A673 (cell line): ENCODE measurements at places on chromosomes 3 and 15.
A peak's percentile ranks its signal among the peaks of the same experiment; 100 is the strongest.

DNA sequence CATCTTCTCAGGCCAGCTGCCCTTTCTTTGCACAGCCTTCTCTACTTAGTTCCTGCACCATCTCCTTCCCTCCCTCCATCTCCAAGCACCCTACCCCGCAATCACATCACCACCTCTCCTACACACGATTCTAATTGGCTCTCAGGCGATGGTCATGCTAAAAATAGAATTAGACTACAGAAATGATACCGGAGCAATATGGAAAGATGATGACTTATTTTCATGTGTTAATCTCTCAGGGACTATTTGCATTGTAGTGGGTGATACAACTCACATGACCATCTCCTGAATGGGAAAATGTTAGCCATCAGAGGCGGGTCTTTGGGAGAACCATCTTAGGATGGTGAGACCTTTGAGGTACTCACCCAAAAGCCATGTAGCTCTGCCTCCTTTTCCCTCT, 54.7 kb upstream of the PPARG start:
- no peak for DNase-seq

- DNase-seq: no peak
These were observed 235.7 kb downstream of the SLC9A9 start for GRCh38 chr3:143612541-143612940.

DNA sequence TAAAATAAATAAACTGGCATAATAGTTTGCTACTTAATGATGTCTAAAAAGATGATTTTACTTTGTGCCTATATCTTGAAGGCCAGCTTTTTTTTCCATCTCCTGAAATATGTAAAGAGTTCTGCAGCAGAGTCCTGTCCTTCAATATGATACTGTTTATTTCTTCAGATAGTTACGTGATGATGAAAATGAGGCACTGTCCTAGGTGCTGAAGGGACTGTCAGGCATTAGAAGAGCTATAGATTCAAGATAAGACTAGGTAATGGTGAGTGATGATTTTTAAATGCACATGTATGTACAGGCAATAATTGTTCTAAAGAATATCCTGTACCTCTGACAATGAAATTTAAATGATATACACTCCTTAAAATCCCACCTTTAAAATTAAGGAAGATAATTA, 326.9 kb upstream of the DNAJC19 start:
- peak; percentile 55 for DNase-seq

GRCh38 chr3:11514191-11514821, 129.4 kb downstream of the VGLL4 start:
- peak; percentile 85 for DNase-seq

- DNase-seq: no peak
These were observed 4.3 kb upstream of the UBE2E2 start for GRCh38 chr3:23198801-23199200.

DNA sequence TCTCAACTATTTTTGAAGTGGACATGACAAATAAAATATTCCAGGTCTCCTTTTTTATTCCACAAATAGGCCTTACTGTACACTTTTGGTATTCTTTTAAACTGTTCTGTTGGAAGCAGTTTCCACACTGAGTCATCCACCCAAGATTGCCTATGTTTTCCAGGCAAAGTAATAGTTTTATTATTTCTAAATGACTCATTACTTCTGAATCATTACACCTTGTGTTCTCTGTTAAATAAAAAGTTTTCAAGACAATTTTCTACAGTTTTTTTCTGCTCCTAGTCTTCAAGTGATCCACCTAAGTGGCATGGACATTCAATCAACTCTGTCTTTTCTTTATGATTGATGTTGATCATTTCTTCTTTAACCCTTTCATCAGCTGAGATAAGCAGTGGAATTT, 26.5 kb downstream of the PPP2R3A start:
- DNase-seq: no peak

GRCh38 chr3:136173939-136174490, 22.1 kb downstream of the MSL2 start:
- DNase-seq: no peak

- DNase-seq: no peak
These were observed 21.4 kb downstream of the CCR1 start for GRCh38 chr3:46186471-46187340.

DNA sequence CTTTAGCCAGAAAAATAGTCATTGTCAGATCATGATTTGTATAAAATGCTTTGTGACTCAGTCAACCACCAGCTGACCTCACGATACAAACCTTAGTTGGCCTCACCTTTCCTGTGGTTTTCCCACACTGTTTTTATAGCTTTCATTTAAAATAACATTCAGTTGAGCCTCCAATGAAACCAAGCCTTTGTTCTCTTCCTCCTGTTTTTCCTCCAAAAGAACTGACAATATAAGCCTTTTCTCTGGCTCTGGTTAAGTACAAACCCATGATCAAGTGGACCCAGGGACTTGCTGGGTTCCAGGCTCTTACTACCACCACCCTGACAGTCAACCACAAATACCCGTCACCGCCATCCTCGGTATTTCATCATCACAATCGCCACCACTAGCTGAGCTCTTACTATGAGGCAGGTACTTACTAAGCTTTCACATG, 81.7 kb downstream of the TAMM41 start:
- DNase-seq: no peak

DNA sequence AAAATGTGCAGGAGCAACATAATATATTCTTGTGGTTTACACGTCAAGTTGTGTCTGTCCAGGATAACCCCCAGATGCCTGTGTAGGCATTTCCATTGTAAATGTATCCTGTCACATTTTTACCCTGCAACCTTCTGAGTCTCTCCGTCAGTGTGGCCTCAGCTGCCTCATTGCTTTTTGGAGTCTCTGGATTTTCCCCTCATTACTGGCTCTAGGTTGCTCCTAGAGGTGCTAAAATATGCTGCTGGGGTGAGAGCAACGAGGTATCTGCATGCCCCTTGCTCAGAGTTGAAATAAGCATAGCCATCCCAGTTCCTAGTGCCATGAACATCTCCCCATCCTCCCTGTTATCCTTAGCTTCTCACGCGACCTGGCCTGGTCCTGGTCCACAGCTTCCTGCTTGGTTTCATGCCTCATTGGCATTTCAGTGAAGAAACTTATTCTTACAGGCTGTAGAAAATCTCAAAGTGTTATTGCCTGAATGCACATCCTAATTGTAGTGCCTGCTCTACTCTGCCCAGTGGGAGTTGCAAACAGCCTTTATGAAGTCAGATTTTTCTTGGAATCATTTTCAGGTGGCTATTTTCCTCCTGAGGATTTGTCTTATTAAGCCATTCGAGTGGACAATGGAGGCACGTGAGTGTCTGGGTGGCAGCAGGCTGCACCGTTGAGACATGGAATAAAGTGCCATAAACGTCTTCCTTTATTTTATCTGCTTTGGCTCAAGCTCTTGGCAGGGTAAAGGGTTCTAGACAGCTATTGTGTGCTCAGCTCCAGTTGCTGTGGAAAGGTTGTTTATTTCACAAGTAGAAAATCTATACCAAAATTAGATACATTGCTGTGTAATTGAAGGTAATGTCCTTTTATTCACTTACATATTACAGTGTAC, 33.2 kb downstream of the OXNAD1 start:
- no peak for DNase-seq

DNA sequence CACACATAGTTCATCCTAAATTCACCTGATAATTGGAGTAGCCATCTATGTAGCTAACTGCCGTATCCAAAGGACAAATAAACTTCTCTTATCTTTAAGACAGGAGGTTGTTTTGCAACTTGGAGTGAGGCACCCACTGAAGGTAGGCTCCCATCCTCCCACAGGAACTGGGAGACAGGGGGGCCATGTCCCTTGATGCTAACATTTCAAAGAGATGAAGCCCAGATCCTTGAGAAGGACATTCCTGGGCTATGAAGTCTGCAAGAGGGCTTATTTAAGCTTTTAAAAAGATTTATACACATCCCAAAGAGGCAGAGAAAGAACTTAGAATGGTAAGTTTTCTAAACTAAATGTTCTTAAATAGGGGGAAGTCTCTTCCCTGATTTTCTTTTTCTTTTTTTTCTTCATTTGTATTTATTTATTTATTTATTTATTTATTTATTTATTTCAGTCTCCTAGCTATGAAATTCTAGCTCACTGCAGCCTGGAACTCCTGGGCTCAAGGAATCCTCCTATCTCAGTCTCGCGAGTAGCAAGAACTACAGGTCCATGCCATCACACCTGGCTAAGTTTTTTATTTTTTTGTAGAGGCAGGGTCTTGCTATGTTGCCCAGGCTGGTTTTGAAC, 12.8 kb upstream of the MOBP start:
- no peak for DNase-seq

DNA sequence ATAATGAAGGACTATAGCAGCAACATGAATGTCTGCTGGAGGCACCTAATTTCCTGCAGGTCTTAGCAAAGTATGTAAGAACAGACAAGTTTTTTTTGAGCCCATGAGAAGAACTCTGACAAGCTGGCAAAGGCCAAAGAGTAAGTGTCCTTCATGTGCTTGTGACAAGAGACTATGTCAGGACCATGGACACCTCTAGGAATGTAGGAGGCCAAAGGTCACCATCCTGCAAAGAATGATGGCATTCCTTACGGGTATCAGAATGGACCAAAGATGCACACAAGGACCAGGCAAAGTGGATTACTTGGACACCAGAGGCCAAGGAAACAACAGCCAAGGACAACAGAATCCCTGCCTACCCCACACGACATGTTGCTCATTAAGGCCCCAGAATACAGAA, 858.5 kb upstream of the CFAP20DC start:
- DNase-seq: no peak

DNA sequence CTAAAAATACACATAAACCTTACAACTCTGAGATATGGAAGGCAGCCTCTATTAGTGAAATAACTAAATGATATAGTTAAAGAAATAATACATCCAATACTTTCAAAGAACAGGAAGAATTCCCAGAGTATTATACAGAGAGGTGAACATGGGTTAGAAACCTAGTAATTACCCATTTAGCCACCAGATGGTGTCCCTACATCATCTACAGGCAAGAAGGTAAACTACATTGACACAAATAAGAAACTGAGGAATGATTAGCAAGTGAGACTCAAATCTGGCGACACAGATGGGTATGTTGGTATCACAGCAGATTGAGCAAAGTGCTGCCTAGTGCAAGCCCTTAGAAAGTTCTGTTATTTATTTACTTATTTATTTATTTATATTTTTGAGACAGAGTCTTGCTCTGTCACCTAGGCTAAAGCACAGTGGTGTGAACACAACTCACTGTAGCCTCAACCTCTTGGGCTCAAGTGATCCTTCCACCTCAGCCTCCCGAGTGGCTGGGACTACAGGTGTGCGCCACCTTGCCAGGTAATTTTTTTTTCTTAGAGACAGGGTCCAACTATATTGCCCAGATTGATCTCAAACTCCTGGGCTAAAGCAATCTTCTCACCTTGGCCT, 28.2 kb downstream of the NEK4 start:
- DNase-seq: peak; percentile 0

DNA sequence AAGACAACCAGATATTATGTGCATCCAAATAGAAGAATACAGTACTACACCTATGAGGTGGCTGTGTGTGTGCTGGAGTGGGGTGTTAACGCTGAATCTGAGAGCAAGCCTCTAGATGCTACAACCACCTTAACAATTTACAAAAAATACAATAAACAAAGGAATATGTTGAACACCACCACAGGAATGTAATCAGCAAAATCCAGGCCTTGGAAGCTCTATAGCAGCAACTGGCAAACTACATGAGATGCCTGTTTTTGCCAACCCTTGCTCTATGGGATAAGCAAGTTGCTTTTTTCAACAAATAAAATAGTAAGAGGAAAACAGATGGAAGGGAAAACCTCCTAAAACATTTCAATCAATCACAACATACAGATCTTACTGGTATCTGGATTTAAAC, 23.9 kb downstream of the SLTM start:
- no peak for DNase-seq

- no peak for DNase-seq
These were observed 87.6 kb upstream of the KBTBD8 start for GRCh38 chr3:66910266-66911055.

DNA sequence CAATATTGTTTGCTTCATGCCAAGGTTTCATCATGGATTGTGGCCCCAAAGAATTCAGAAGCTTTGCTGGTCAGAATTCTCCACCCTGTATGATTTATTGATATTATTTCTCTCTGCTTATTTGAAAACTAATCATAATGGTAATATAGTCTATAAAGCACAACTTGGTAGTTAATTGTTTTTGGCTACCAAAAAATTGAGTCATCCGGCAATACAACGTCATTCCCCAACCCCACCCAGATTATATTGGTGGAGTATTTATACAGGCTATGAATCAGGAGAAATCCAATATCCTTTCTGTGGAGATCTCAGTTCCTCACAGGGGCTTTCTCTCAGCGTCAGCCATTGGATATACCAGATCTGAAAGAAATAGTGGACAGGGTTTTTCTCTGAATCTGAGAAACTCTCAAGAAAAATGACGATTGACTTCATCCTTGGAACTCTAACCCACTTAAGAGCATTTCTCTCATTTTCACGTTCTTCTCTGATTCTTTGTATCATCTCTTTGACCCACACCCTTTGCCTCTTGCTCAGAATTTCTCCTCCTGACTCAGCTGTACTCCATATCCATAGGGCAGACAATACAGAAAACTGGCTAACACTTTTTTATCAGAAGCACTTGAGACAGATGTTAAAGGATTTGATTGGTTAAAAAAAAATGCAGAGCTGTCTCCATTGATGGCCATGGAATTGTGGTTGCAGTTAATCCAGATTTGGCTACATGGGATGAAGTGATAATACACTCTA, 1055.8 kb upstream of the CADM2 start:
- no peak for DNase-seq

DNA sequence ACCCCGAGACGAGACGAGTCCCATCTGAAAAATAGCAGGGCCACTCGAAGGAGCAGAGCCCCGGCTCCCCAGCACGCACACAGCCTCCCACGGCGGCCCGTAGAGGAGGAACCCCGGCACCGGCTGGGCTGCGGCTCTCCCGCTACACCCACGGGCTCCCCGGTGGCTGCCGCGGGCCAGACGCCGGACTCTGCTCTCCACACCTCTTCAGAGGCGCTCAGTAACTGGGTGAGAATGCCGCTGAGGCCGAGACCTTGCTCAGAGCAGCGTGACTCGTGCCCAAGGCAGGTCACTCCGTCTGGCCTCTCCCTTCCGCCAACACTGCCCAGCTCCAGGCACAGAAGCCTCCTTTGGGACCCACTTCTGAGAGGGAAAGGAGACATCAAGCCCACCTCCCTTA, 34.4 kb downstream of the TNK2 start:
- no peak for DNase-seq

DNA sequence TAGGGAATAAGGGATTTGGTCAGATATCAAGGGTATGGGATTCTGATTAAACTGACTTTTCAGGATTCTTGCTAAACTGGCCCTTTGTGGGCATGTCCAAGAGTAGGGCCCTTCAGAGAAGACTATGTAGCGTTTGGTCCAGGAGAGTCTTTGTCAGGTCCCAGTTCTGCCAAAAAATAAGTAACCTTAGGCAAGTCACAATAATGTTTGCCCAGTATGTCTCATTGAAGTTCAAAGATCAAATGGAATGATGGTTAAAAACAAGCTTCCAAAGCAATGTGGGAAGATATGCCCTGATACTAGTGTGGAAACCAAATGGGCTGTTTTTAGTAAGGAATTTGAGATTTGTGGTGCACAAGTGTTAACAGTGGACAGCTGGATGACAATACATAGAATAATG, 454.4 kb downstream of the WDR72 start:
- no peak for DNase-seq
